ENCODE measurements at places on chromosomes 2 and 18.

DNA sequence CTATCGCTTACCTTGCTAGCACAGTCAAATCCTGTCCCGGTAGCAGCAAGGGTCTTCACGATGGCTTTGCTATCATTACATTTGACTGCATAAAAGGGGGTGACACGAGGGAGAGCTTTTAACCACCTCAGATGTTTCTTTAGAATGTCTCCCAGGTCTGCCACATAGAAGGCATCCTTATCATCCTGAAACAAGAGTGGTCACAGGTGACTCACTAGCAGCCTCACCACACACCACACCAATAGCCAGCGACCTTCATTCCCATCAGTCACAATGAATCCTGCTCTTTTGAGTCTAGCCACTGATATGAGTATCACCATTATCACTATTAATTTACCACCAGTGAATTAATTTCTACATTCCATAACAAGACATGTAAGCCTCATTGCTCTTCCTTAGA, 3.7 kb downstream of the ODC1 start:
- DNase-seq: no peak

DNA sequence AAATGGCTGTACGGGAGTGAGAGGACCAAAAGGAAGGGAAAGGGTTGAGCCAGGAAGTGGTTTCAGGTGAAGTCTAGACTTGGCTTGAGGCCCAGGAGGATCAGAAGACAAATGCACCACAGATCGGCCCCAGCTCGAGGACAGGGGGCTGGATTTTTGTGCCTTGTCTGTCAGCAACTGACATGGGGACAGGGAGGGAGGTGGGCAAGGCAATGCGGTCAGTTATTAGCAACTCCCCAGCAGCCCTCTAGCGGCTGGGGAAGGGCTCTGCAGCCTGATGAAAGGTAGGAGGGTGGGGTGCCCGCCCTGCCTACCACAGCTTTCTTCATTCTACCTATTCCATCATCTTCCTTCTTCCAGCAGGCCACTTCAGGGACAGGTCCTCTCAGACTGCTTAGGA, 50.0 kb downstream of the CPO start:
- peak; percentile 52 for DNase-seq

DNA sequence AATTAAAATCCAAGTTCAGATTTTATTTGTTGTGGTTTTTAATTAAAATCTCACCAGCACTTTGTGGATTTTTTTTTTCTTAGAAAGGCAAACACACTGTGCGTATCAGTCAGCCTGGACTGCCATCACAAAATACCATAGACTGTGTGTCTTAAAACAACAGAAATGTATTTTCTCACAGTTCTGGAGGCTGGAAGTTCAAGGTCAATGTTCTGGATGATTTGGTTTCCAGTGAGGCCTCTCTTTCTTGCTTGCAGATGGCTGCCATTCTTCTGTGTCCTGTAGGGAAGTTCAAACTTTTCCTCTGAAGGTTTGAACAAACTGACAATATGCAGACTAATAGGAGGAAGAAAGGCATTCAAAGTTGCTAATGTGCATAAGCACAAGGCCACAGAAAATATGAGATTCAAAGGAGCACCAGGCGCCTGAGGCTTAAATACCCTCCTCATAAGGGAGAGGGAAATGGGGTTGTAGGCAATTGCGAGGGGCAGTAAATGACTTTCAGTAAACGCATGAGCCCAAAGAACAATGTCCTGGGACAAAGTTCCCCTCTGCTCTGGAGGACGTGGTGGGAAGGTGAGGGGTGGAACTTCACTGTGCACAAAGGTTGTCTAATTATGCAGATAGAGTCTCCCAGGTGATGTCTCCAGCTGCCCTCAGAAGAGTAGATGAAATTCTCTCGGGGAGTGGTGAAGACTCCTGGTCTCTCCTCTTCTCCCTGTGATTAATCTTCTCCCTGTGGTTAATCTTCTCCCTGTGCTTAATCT, 26.5 kb upstream of the KCNF1 start:
- no peak for DNase-seq

DNA sequence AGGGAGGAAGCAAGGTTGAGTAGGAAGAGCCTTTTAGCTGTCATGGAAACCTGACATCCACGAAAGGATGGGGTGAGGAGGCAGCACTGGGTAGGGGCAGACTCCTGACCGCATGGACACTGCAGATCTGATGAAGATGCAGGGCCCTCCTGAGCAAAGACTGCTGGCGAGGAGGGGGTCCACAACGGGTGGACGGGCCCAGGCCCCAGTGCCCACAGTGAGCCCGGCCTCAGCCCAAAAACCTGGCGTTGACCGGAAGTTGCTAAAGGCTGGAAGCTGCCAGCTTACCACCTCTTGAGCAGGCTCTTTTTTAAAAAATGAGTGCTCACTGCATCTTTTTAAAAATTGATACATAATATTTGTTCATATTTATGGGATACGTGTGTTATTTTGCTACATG, 247.3 kb downstream of the SH3BP4 start:
- DNase-seq: no peak

- DNase-seq: no peak
Observed at GRCh38 chr2:26049641-26050040, 15.8 kb downstream of the RAB10 start.

- DNase-seq: no peak
Observed at GRCh38 chr2:160613466-160614153, 120.0 kb upstream of the RBMS1 start.

DNA sequence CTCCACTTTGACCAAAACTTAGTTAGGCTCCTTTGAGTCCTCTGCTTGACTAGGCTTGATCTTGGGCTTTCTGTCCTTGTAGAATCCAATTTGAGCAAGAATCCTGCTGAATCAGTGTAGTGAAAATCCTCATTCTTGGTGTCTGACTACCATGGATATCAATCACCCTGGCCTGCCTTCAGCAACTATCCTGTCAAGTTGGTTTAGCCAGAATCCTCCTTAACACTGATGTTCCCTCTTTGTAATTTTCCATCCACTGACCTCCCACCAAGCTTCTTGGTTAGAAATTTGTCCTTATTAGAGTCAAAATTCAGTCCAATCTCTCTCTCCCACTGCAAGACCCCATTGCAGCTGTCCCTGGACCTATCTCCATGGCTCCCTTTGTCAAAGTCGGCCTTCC, 494 bp upstream of the RBM45 start:
- DNase-seq: no peak

DNA sequence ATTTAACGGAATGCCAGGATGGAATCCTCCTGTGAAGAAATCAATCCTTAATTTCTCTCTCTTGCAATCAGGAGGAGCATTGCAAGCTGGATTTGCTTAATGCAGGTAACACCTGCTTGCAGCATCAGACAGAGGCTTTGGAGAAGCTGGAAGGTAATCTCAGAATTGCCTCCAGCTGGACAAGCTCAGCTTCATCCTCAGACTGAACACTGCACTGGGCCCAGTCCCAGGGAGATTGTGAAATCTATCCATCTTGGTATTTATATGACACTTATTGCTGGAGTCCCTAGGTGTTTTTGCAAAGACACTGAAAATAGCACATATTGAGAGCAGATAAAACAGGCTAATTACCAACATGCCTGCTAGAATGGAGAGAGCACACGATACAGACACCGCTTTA, 179.4 kb upstream of the SESTD1 start:
- no peak for DNase-seq

GRCh38 chr2:48600917-48601316, 16.7 kb upstream of the GTF2A1L start:
- no peak for DNase-seq

- DNase-seq: no peak
Observed at GRCh38 chr2:38260469-38260868, 116.6 kb downstream of the ATL2 start.

DNA sequence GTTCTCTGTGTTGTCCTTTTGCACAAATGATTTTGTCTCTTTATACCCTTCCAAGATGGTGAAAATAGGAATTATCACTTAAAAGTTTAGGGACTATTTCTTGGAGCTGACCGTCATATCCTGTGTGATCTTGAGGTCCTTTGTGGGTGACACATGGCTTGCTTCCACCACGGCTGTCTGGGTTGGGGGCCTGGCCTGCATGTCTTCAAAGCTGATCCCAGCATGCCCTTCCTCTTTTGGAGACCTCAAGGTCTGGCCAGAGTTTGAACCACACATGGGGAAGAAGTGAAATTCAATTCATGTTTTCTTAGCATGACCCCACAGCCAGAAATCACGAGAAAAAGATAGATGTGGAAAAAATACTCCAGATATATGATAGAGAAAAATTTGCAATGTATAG, 14.0 kb downstream of the SFTPB start:
- no peak for DNase-seq

DNA sequence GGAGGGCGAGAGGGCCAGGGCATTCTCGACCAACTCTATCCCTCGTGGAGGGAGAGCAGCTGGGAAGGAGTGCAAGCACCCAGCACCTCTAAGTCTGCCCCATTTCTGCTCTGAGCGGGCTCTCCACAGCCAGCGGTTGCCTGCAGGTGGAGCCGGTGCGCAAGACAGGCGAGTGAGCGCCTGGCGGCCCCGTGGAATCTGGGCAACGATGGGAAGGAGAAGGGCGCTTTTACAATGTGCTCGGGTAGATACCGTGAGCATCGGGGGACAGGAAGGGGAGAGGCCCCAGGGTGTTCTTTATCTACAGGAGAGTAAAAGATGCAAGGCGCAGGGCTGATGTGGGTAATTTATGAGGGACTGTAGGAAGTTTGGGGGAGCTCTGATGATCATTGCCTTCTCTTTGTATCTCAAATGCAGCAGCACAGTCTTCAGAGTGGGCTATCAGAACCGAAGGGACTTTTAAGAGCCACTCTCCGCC, 867 bp upstream of the TTL start:
- DNase-seq: peak; percentile 75

- DNase-seq: no peak
Observed at GRCh38 chr2:207316484-207316883, 150.7 kb upstream of the KLF7 start.

GRCh38 chr2:47249157-47249900, 94.2 kb upstream of the STPG4 start:
- no peak for DNase-seq

GRCh38 chr2:207149249-207150213, 16.2 kb downstream of the KLF7 start:
- DNase-seq: no peak

DNA sequence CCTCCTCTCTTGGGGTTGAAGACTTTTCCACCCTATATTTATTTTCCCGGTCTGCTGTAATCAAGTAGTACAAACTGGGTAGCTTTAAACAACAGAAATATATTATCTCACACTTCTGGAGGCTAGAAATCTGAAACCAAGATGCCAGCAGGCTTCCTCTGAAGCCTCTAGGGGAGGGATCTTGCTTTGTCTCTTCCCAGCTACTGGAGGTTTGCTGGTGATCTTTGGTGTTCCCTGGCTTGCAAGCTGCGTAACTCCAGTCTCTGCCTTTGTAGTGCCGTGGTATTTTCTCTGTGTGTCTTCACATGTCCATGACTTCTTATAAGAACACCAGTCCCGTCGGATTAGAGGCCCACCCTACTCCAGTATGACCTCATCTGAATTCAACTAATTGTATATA, 44.4 kb downstream of the MYO3B start:
- DNase-seq: no peak

GRCh38 chr2:71082402-71083252, 14.2 kb downstream of the NAGK start:
- DNase-seq: no peak

GRCh38 chr2:10007435-10007834, 35.9 kb upstream of the KLF11 start:
- no peak for DNase-seq

DNA sequence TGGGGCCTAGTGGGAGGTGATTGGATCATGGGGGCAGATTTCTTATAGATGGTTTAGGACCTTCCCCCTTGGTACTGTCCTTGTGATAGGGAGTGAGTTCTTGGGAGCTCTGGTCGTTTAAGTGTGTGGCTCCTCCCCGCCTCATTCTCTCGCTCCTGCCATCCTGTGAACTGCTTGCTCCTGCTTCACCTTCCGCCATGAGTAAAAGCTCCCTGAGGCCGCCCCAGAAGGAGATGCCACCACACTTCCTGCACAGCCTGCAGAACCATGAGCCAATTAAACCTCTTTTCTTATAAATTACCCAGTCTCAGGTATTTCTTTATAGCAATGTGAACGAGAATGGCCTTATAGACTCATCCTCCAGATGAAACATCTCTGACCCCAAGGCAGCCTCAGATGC, 101.5 kb downstream of the KCNF1 start:
- no peak for DNase-seq

DNA sequence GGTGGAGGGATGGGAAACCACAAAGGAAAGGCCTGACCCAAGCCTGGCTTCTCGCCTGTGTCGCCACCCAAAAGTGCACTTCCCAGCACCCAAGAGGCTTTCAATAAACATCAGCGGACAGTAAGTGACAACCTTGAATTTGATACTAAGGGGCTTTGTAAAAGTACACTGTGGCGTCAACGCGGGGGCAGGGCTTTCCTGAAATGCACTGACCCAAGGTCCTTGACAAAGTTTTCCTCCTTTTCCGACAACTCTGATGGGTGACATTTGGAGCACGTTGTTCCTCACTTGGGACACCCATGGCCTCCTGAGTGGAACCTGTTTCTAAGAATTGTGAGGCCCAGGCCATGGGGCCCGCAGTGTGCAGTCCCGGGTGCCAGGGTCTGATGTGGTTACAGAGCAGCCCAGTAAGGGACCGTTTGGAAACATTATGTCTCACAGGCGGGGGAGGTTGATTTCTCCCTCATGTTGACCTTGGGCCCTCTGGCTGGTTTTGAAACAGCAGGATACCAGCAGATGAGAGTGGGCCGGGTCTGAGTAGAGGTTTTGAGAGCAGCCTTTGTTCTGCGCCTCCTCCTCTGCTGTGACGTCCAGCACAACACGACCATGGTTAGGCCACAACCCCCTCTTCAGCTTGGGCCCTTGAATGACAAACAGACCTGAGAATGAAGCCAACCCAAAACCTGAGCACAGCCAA, 2.8 kb upstream of the ZBTB14 start:
- DNase-seq: no peak

GRCh38 chr18:42274488-42275137, 319.6 kb downstream of the PIK3C3 start:
- no peak for DNase-seq

DNA sequence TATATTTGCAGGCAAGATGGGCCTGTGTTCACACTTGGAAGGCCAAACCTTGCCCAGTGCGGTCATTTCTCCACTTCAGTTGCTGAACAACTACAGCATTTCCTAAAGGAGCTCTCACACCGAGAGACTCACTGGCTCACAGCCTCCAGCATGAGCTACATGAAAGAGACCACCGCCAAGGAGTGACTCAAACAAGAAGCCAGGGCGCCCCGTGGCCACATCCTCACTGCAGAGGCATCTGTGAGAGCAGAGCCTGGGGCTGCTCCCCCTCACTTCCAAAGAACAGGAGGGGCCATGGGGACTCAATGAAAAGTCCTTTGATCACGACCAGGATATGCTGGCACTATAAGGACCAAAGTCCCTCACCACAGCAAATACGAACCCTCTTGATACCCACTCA, 50.0 kb downstream of the TMEM163 start:
- no peak for DNase-seq
